Activated naive CD4-positive, alpha-beta T cell treated with anti-CD3 and anti-CD28 coated beads, Interleukin-2, amount 50 U/mL, for 72 hours (primary cell): ENCODE measurements at places on chromosomes 16 and 17. TPM values are rescaled to one million over a fixed set of nuclear protein-coding genes. Genes with fewer than 3 reads are reported as not detected.

The CHST5 gene
- total RNA-seq = 0.18 TPM

The PRSS33 gene
- total RNA-seq = not detected

The CCDC102A gene
- 5.4 TPM for total RNA-seq

The UTP18 gene
- 44.1 TPM for total RNA-seq

The HOXB8 gene
- not detected for total RNA-seq

The CIBAR2 gene
- total RNA-seq = not detected

The TK2 gene
- 2.7 TPM for total RNA-seq

The TOP2A gene
- total RNA-seq = 283 TPM

The NPIPB8 gene
- 0.36 TPM for total RNA-seq

The GID4 gene
- total RNA-seq = 8.1 TPM

DNA sequence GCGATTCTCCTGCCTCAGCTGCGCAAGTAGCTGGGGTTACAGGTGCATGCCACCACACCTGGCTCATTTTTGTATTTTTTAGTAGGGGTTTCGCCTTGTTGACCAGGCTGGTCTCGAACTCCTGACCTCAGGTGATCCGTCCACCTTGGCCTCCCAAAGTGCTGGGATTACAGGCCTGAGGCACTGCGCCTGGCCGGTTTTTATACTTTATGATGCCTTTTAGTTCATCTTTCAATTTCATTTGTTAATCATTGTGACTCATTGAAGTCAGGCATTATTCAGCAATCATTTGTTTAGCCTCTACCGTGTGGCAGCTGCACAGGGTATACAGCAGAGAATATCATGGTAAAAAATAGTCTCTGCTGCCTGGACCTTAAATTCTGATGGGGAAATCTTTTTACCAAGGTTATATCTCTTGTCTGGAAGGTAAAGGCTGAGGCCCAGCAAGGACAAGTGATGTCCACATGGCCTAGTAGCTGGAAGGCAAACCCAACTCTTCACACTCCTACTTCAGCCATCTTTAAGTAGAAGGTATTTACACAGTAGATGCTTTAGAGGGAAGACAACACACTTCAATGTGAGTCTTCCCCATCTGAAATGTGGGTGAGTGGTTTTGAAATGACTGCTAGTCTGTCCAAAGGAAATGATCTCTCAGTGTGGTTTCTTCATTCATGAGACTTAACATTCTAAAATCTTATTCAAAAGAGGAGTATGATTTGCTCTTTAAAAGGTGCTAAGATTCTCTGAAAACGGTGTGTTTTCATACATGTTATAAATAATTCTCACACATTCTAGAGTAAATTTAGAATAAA is 2.4 kb downstream of the PRPSAP2 start:
- no peak for DNase-seq

DNA sequence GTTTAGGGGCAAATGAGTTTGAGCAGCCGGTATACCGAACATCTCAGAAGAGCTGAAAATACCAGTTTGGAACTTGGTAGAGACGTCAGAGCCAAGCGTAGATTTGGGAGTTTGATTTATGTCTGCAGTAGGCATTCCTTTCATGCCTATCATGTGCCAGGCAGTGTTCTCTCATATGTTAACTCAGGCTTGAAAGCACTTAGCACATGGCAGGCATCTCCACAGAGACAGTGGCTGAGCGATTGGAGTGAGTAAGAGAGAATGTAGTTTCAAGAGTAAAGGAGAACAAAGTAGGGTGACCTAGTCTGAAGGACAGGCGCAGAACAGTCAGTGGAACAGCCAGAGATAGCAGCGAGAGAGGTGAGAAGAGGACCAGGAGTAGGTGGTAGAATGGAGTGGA is 207.0 kb downstream of the FTO start:
- DNase-seq = no peak

GRCh38 chr16:24577167-24577566 is 37.8 kb downstream of the RBBP6 start:
- DNase-seq = no peak

- DNase-seq = no peak
Observed at GRCh38 chr17:27741971-27742575, 58.3 kb downstream of the NOS2 start.

GRCh38 chr17:81401723-81402529 is 6.7 kb downstream of the BAHCC1 start:
- DNase-seq = no peak

DNA sequence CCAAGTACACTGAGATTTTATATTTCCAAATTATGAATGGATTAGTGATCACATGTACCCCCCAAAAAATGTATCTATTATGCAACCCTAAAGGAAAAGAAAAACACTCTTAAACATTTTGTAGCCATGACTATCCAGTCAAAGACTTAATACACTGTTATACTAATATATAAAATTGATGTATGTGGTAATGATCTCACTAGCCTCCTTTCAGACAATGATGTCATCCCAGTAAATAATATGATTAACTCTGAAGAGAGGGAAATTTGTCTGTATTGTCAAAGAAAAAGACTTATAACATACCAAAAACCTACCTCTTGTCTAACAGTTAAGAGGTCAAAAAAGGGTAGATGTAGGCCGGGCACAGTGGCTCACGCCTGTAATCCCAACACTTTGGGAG is 80.7 kb downstream of the USP32 start:
- no peak for DNase-seq

GRCh38 chr17:21283482-21284318 is 811 bp upstream of the MAP2K3 start:
- no peak for DNase-seq

GRCh38 chr17:68353111-68353521 is 61.8 kb downstream of the ARSG start:
- no peak for DNase-seq

DNA sequence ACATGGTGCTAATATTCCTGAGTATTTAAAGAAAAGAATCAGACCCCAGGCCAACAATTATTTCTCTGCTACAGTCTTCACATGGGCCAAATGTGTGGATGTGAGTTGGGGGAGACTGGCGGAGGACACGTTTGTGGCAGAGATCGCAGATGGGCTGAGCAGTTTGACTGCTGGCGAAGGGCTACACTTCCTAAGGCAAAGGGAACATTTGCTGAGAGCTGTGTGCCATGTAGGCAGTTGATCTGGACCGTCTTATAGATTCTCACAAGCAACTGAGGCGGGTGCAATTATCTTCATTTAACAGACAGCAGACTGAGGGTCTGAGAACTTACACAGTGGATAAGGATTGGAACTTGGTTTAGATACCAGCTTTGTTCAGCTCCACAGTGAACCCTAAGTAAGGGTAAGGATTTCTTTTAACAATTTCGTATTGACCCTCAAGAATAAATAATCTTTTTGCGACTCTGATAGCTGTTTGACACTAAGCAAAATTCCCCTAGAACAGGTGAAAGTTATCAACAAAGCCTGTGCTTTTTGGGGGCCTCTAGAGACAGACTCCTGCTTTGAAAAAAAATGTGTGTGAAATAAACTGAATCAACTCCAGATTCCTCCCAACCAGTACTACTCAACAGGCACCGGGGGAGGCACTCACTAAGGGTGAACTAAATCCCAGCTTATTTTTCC is 55.3 kb downstream of the TBX4 start:
- DNase-seq = no peak

DNA sequence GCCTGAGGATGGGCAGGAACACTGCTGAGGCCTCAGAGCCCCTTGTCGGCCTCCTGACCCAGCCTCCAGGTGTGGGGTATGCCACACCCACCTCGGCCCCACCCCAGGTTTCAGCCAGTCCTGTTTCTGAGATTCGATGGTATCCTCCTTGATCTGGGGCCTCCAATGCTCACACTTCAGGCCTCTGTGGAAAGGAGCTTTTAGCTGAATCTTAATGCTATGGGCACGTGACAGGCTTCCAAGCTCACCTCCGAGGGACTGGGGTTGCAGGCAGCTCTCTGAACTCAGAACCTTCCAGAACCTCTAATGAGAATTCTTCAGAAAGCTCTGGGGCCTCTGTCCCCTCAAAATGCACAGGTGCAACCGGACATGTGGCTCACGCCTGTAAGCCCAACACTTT is 54.8 kb downstream of the SCNN1B start:
- no peak for DNase-seq

DNA sequence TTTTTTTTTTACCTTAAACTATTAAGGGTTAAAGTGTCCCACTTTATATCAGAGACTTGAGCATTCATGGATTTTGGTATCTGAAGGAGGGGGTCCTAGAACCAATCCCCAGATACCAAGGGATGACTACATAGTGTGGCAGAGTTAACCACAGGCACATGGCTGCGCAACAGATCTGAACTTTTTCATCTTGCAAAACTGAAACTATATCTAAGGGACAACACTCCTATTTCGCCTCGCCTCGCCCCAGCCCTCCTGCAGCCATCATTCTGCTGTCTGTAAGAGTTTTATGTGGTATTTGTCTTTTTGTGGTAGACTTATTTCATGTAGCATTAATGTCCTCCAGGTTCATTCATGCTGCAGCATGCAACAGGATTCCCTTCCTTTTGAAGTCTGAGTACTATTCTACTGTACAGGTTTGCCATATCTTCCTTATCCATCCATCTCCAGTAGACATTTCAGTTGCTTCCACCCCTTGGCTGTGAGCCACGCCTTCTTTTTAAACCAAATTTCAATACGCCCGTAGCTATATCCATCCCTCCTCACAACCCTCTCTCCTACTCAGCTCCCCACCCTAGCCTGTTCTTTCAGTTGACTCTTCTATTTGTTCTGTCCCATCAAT is 53.2 kb downstream of the AMFR start:
- DNase-seq = no peak

GRCh38 chr17:36147601-36148000 is 28.8 kb downstream of the TBC1D3B start:
- DNase-seq = no peak

DNA sequence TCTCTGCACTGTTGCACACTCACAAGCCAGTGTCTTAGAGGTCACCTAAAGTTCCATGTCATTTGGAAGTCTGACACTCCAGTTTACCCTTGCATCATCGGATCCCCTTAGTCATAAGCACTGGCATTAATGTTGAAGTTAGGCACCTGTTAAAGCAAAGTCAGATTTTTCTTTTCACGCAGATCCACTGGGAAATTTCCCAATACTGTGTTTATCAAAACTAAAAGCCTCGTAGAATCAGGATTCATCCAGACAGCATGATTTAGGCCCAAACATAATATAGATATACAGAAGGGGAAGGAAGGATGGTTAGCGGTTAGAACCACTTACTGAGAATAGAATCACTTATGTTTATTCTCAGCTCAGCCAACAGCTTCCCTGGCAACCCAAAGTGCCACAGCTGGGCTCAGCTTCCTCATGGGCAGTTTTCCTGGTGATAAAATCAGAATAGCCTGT is 30.1 kb upstream of the HAPSTR1 start:
- no peak for DNase-seq

DNA sequence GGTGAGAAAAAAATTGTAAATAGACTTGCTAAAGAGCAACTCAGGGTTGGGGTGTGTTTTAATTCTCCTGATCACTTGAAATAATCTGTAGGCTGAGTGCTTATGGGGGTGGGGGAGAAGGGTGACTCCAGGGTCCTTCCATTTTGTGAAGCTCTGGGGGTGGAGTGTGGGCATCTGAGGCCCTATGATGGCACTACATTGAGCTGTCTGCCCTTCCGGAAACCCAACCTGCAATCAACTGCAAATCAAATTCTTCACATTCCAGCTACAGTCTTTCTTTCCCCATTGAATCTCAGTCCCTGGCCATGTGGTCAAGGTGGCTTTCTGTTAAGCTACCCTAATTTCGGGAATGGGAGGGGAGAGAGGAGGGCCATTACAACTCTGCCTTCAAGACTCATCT is 6.0 kb upstream of the CDC6 start:
- no peak for DNase-seq

DNA sequence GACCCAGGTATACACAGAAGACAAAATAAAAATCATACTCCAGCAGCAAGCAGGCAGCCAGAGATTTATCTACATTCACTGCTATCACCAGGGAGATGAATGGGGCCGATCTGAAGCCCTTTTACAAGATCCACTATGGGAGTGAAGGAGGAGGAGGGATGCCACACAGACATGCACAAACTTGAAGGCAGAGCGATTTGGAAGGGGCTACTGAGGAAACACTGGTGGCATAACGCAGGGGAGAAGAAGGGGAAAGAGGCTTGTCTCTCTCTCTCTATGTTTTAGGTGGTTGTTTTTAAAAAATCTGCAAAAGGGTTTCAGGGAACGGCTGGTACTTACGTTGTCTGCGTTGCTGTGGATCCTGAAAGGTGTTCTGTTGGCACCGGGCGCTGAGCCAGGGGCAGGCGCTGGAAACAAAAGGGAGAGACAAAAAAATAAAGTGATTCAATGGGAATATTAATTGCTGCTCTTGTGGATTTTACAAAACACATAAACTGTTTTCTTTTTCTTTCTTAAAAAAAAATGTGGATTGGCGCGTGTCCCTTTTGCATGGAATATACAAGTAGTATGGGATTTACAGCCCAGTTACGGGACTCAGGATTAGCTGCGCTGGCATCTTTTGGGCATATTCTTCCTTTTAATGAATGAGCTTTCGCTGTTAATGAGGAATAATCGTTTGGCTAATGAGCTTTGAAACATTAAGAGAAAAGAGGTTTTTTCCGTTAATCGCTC is 255.3 kb upstream of the PMFBP1 start:
- no peak for DNase-seq

- no peak for DNase-seq
Observed at GRCh38 chr17:16050844-16051243, 51.2 kb downstream of the TTC19 start.

DNA sequence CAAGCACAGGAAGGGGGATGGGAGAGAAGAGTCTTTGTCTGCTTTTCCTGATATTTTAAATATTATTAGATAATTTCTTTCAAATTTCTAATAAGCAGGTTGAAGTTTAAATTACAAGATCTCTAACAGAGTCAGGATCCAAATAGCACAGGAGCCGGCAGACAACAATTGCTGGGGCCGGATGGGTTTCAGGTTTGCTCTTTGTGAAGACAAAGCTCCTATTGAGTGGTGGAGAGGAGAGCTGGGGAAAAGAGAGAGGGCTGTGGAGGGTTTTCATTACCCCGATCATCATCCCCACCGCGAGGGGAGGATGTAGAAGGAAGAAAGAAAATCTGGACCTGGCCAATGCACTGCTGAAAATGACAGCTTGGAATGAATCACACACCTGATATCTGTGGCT is 197.3 kb downstream of the SOX9 start:
- no peak for DNase-seq

DNA sequence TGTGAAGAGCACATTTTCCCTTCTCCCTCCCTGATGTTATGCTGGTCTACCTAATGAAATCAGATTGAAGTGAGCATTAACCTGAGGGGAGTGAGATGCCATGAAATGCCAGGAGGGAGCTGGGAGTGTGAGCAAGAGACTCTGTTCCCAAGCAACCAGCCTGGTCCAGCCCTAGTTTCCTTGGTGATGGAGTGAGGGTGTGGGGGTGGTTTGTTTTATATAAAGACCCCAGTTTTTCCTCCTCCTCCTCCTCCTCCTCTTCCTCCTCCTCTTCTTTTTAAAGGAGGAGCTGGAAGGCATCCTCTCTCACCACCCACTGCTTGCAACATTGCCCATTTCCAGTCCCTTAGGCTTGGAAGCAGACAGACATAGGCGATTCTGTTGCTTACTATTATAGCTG is 97.1 kb downstream of the DNAH3 start:
- DNase-seq = no peak

- DNase-seq = no peak
Observed at GRCh38 chr16:83541231-83541630, 266.5 kb upstream of the HSBP1 start.

- DNase-seq = no peak
Observed at GRCh38 chr16:54053891-54054820, 232.4 kb downstream of the IRX3 start.
